Cardiac muscle cell (in vitro differentiated cells and primary cell): ENCODE measurements at places on chromosomes 16 and 17.

- peaks cover 3% of the 10 kb centered on the region for H3K36me3 ChIP-seq
- H3K27ac ChIP-seq, result peak overlapping the region; percentile 68
- no peaks in the 10 kb centered on the region for H3K27me3 ChIP-seq
- DNase-seq, result peak; percentile 76
- H3K4me3 ChIP-seq, result no peak overlapping the region
- H3K4me1 ChIP-seq, result peaks cover 25% of the 10 kb centered on the region
Observed at GRCh38 chr17:59825533-59826322, 67.0 kb downstream of the TUBD1 start.

GRCh38 chr16:17446661-17447060 is 24.1 kb downstream of the XYLT1 start:
- H3K4me3 ChIP-seq, result no peak overlapping the region
- no peaks in the 10 kb centered on the region for H3K27me3 ChIP-seq
- no peaks in the 10 kb centered on the region for H3K36me3 ChIP-seq
- DNase-seq, result peak; percentile 36

DNA sequence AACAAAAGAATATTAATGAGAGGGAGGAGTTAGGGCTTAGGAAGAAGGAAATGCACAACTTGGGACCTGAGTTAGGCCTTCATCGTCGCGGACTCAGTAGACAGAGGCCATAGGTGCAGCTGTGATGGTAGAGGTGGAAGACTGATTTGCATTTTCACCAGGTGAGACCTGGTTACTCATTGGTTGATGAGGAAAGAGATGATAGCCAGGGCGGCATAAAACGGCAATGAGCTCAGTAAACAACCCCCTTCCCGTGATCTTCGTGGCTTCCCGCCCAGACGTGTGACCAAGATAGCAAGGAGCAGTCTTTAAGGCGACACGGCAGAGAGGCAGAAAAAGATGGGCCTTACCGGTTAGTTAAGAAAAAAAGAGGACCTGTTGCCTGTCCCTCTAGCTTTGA is at the start of gene TMC5:
Gene TMC5, plus strand, starts transcription at position 244 of the 400 bp plus-strand sequence. CDS start 22,156 bp downstream, outside the sequence.
- no peak for DNase-seq
- H3K4me1 ChIP-seq, result no peaks in the 10 kb centered on the region
- H3K27me3 ChIP-seq, result peaks cover 4% of the 10 kb centered on the region
- H3K27ac ChIP-seq, result no peak within 1 kb of the TSS
- no peaks in the 10 kb centered on the region for H3K36me3 ChIP-seq

GRCh38 chr16:9679213-9679767 is 502.9 kb downstream of the GRIN2A start:
- no peak overlapping the region for H3K27ac ChIP-seq
- H3K4me1 ChIP-seq, result peaks cover 6% of the 10 kb centered on the region
- no peak overlapping the region for H3K4me3 ChIP-seq
- DNase-seq, result no peak
- H3K27me3 ChIP-seq, result no peaks in the 10 kb centered on the region

GRCh38 chr16:31198207-31198882 is 4.2 kb downstream of the PYCARD start:
- no peak overlapping the region for H3K27ac ChIP-seq
- no peak overlapping the region for H3K4me3 ChIP-seq
- peaks cover 24% of the 10 kb centered on the region for H3K27me3 ChIP-seq

DNA sequence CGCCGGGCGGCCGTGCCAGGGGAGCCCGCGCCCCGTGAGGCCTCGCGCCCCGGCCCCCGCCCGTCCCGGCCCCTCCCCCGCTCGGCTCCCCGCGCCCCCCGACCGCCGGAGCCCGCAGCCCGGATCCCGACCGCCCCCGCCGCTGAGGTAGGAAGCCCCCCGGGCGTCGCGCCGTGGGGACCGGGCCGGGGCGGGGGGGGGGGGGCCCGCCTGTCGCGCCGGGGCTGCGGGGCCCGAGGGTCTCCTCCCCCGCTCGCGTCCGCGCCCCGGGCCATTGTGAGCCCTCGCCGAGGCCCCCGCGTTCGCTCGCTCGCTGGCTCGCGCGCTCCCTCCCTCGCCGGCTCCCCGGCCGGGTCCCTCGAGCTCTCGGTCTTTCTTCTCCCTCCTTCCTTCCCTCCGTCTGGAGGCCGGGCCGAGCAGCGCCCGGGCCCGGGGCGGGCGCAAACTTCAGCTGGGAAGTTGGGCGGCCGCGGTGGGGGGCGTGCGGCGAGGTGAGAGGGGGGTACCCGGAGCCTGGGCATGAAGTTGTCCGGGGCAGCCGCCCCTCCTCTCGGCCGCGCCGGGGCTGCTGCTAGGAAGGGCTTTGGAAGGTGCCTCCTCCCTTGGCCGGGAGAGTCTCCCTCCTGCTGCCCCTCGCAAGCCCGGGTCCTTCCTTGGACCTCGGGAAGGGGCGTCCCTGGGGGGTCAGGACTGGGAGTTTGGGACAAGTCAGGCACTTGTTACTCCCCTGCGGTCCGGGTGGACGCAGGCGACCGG is 419 bp downstream of the GLIS2 start:
- H3K27me3 ChIP-seq, result no peaks in the 10 kb centered on the region
- no peaks in the 10 kb centered on the region for H3K36me3 ChIP-seq
- peak overlapping the region; percentile 99 for H3K4me3 ChIP-seq
- DNase-seq, result peak; percentile 61

GRCh38 chr17:42421507-42422338 is 1.3 kb downstream of the CAVIN1 start:
- peak overlapping the region; percentile 52 for H3K4me3 ChIP-seq
- H3K27ac ChIP-seq, result no peak overlapping the region
- H3K4me1 ChIP-seq, result peaks cover 25% of the 10 kb centered on the region
